ENCODE measurements at places on chromosomes 7 and 10.

DNA sequence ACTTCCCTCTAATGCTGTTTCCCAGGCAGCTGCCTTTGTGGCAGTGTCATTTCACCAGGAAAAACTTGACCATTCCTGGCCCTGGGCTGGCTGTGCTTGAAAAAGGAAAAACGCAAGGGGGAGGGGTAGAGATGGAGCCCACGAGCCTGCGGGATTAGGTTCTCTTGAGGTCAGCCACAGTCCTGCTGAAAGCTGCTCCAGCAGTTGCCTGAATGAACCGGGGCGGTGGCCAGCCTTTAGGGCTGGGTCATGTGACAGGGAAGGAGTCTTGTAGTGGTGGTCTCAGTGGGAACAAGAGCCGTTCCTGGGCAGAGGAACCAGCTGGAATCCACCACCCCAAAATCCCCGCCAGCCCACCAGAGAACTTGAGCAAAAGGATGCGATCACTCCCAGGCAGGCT lies 51.2 kb upstream of the LRRC4 start:
- no peak for DNase-seq

DNA sequence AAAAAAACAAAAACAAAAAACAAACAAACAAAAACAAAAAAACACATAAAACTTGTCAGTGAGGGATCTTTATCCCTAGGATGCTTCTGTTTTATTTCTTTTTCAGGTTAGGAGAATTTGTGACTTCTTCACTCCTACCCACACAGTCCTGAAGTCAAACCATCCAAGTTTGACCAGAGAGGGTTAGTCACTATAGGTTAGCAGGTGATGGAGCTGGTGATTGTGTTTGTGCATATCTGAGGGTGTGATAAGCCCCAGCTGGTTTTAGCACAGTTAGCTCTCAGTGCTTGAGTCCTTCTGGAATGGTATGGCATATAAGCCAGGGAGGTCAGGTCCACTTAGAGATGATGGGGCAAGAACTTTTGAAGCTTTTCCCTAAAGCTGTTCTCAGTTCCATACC lies 11.8 kb upstream of the IKZF1 start:
- no peak for DNase-seq

DNA sequence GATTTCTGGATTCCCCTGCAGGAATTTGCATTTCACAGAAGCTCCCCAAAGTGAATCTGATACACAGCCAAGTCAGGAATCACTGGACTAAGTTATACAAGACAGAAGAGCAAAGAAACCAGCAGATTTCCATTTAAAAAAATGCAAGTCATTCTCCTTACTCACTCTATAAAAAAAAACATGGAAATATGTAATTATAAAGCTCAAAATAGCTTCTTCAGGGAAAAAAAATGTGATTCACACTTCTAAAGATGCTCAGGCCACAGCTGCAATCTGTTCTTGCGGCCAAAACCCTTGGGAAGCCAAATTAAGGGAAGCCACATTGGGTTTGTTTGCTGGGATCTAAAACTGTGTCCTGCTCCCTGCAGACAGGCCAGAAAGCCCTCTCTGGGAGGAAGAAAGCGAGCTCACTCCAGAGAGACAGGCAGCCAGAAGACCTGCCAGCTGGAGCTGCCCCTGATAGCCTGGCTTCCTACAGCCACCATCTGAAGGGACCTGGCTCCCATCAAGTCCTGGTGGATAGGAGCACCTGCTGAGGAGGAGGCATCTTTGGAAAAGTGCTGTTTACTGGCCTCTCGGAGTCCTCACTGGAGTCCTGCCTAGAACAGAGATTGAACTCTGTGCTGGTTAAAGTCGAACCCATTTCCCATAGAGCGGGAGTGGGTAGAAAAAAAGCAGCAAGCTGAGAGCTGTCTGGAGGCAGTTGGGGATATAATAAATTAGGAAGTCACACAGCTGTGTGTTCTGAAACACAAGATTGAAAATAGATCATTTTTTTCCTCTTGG lies 359.2 kb upstream of the AOAH start:
- no peak for DNase-seq

GRCh38 chr7:143334244-143334643 lies 18.3 kb downstream of the CLCN1 start:
- DNase-seq, result no peak

GRCh38 chr7:114660126-114660486 lies 245.5 kb downstream of the FOXP2 start:
- DNase-seq, result no peak

- DNase-seq, result no peak
Measured at GRCh38 chr7:51213618-51214017, 103.0 kb downstream of the COBL start.
